Jurkat, Clone E6-1 (cell line): ENCODE measurements at places on chromosomes 1 and 21.

GRCh38 chr1:213171711-213172110 is 120.7 kb downstream of the RPS6KC1 start:
- no peak for DNase-seq

GRCh38 chr21:45313015-45313414 is 25.3 kb upstream of the POFUT2 start:
- DNase-seq: no peak

- no peak for DNase-seq
These were observed 310.3 kb downstream of the NFIA start for GRCh38 chr1:61392409-61393242.

- no peak for DNase-seq
These were observed 59.2 kb upstream of the SSBP3 start for GRCh38 chr1:54465351-54465811.

- no peak for DNase-seq
These were observed 592 bp downstream of the AGRN start for GRCh38 chr1:1020415-1021009.

- no peak for DNase-seq
These were observed 2.6 kb downstream of the RERE start for GRCh38 chr1:8814865-8815264.

DNA sequence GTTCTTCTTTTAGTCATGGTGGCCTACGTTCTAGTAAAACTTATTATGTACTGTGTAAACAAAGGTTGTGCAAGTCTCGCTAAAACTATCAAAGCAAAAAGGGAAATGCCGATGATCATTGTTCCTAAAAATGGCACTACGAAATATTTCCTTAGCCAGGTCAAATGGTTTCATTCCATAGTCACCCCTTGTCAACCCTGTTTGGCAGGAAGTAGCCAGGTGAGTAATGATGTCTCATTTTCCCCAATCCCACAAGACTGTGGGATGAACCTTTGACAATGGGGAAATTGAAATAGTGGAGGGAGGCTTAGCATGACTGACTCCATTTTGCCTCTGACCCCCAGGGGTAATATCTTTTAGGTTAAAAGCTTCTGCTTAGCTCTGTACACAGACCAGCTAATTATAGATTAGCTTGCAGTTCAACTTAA is 5.6 kb upstream of the REN start:
- DNase-seq: no peak

DNA sequence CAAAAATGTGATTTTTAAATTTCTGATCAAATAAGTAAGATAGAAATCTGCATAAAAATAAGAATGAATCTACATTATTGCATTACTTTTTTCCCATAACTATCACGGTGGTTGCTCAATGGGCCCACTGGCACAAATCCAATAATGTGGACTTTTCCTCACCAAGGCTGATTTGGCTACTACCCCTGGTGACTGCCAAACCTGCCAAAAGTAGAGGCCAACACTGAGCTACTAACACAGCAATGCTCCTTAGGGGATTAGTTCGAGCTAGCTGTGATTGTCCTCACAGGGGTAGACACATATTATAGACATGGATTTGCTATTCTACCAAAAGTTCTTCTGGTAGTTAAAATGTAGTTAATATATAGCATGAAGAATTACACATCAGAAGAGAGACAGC is 107.7 kb upstream of the ZNHIT6 start:
- DNase-seq: no peak

GRCh38 chr1:197683895-197684553 is 91.3 kb downstream of the DENND1B start:
- no peak for DNase-seq

- peak; percentile 37 for DNase-seq
These were observed 9.8 kb downstream of the SDHC start for GRCh38 chr1:161324020-161324419.

DNA sequence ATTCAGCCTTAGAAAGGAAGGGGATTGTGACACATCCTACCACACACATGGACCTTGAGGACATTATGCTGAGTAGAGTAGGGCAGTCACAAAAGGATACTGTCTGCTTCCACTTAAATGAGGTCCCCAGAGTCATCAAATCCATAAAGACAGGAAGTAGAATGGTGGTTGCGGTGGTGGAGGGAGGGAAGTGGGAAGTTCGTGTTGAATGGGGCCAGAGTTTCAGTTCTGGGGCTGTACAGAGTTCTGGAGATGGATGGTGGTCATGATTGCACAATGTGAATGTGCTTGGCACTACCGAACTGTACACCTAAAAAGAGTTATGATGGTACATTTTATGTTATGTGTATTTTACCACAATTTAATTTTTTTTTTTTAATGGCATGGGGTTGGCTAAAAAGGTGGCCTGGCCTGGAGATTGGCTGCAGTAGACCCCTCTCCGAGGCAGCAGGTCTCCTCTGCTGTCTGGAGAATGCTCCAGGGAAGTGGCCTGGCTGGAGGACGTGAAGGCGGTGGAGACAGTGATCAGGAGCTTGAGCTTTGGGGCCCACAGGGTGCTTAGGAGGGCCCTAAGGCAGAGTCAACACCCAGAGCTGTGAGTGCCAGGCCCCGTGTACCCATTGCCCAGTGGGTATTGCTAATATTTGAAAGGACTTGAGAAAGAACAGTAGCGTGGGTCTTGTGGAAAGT is 30.4 kb downstream of the IFNGR2 start:
- no peak for DNase-seq

- DNase-seq: no peak
These were observed 29.0 kb downstream of the SPATA6 start for GRCh38 chr1:48442864-48443619.

DNA sequence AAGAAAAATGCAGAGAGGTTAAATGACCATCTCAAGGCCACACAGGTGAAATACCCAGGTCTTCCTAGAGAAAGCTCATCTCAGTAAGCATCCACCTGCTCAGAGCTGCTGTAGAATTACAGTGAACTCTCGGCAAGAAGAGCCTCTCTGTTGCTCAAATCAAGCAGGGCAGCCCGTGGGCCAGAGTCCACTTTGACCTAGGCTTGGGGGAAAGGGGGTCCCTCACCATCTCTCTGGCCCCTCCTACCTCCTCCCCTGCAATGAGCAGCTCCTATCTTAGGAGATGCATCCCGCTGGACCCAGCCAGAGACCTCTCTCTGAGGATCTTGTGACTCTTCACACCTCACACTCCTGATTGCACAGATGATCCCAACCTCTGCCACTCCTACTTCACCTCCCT is 364.7 kb downstream of the PTPRU start:
- DNase-seq: no peak

- DNase-seq: no peak
These were observed 11.5 kb downstream of the YBEY start for GRCh38 chr21:46297338-46298271.

DNA sequence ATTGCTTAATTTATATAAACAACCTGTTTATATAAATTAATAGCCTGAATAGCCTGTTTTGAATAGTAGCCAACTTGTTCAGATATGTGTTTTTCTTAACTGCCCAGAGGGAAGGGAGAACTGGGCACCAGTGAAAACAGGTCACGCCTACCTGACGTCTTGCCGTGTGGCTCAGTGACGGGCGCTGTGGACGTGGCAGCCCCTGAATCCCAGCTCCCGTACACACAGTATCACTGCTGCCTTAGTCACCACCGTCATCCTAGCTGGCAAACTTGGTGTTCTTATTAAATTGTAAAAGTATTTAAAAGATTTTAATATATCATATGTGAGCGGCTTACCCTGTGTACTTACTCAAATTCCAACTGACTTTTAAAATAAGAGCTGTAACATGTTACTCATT is 35.4 kb upstream of the TRAPPC10 start:
- no peak for DNase-seq

GRCh38 chr1:3111348-3112021 is 42.5 kb downstream of the PRDM16 start:
- DNase-seq: no peak

GRCh38 chr1:163674236-163674635 is 352.5 kb downstream of the NUF2 start:
- no peak for DNase-seq

- DNase-seq: no peak
These were observed 2.1 kb upstream of the SLC44A5 start for GRCh38 chr1:75612976-75613375.

DNA sequence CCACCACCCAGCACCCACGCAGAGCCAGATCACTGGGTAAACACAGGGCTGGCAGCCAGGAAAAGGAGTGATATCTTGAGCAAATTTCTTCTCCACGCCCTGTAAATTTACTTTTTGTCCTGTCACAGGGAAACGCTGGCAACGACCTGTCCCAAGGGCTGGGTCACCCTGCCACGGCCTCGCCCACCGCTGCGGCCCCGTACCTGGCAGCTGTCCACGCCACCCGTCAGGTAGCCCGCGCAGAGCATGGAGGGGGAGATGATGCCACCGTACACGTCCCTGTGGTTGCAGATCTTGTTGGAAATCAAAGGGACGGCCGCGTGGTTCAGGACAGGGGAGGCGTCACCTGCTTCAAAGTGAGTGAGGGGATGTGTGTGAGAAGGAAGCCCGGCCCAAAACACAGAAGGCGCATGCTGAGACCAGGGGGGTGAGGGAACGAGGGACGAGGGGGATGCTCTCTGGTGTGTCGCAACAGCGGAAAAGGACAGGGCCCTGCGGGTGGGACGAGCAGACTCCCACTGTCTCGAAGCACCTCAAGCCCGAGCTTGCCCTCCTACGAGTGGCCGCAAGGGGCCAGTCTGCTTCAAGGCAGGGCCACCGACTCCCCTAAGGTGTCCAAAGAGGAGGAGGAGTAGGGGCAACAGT is 10.1 kb upstream of the TFF1 start:
- no peak for DNase-seq

GRCh38 chr1:81758181-81758580 is 42.6 kb upstream of the ADGRL2 start:
- no peak for DNase-seq

GRCh38 chr1:213572912-213573647 is 414.7 kb upstream of the PROX1 start:
- DNase-seq: peak; percentile 32

- peak; percentile 61 for DNase-seq
These were observed 1.1 kb upstream of the GNG12 start for GRCh38 chr1:67834246-67834877.

GRCh38 chr1:65170511-65171142 is 22.6 kb downstream of the AK4 start:
- no peak for DNase-seq

GRCh38 chr1:91454136-91454535 is 46.5 kb upstream of the CDC7 start:
- no peak for DNase-seq

- DNase-seq: no peak
These were observed 2.9 kb upstream of the KIF17 start for GRCh38 chr1:20720631-20721091.

- no peak for DNase-seq
These were observed 14.7 kb downstream of the BEND5 start for GRCh38 chr1:48761986-48762385.

DNA sequence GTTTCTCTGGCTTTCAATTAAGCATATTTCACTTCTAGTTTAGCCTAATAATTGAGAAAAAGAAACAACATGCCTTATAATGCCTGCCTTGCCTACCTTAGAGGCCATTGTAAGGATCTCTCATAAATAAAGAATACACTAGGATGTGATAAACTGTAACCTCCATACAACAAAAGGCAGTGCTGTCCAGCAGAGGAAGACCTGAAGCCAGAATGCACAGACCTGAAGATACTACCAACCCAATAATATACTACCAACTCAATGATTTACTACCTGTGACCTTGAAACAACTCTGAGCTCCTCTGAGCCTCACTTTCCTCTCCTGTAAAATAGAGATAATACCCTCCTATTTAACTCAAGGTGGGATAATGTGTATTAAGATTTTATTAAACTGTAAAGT is 361.3 kb downstream of the TTLL7 start:
- DNase-seq: no peak

DNA sequence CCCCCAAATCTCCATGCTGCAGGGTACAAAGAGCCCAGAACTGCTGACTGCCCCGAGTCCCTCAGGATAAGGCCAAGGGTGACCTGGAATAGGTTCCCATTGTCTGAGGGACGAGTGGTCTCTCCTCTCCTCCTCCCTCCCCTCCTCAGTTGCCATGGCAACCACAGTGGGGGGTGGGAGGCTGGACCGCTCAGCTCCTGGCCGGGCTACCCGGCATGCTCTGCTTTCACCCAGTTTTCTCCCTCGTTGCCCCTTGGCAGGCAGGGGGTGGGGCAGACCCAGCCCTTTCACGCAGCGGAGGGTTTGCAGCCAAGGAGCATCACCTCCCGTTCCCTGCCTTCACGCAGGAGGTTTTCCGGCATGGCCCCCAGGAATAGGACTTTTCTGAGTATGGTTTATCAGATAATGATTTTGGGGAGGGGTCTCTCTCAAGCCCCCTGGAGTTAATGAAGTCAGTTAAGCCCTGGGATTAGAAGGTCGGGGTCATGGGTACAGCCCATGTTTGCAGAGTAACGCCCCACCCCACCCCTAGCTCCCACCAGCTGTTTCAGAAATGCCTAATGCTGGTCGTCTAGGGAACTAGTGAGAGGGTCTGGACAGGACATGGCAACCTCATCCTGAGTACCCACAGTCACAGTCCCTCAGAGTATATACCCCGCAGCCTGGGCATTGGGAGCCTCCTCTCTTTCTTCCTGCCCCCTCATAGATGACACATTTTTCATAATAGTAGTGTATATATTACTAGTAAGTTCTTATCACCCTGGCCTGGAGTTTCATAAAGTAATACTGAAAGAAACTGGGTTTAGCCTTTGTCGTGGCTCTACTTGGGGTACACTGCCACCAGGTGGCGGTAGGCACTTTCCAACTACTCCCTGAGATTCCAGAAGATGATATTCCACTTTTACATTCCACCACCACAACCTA is 20.7 kb downstream of the C1QB start:
- no peak for DNase-seq

DNA sequence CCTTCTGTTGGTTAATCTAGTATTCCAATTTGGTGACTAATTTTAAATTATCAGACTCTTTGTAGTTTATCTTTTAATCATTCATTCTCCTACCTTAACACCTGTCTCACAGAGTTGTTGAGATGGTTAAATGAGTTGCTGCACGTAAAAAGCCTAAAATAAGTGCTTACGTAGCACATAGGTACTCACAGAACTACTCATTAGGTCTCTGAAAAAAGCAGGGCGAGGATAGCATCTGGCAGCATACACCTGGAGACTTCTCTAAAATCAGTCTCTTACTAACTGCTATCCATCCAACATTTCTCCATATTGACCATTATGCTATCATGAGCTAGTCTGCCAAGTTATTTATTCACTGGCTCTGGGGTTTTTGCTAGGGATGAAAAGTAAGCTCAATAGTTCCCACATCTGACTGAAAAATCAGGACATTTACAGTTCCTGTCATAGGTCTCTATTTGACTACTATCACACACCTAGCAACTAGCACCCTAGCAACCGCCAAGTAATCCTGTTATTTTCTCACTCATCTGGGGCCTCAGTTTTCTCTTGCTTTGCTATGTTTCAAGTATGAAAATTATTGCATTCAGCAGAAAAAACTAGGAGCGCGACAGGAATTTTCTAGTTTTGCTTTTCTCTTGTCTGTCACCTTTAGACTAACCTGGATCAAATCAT is 11.2 kb downstream of the CSDE1 start:
- no peak for DNase-seq

DNA sequence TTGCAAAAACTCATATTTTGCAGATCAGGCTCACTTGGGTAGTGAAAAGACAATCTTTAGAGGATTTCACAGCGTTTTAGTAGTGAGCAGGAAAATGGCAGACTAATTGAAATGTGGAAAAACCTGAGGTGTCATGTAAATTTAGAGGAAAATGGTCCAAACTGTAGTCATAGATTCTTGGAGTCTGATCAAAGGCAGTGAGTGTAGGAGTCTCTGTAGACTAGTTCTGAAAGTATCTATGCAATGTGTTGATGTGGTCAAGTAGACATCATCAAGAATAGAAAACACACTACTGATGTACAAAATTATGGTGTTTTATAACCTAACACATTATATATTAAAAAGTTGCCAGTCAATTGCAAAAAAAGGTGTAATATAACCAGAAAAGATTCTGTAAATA is 143.2 kb upstream of the C1orf105 start:
- no peak for DNase-seq

GRCh38 chr1:230858236-230858820 is 10.0 kb downstream of the C1orf198 start:
- DNase-seq: no peak
